Trophoblast cell (in vitro differentiated cells and primary cell): ENCODE measurements at places on chromosomes 3 and 15.

GRCh38 chr15:43441316-43441715 lies 51.6 kb downstream of the TP53BP1 start:
- DNase-seq: no peak

GRCh38 chr15:91529534-91529933 lies 324.0 kb upstream of the SLCO3A1 start:
- DNase-seq: no peak

- peak; percentile 38 for DNase-seq
Measured at GRCh38 chr15:57667171-57667849, 39.2 kb upstream of the POLR2M start.

DNA sequence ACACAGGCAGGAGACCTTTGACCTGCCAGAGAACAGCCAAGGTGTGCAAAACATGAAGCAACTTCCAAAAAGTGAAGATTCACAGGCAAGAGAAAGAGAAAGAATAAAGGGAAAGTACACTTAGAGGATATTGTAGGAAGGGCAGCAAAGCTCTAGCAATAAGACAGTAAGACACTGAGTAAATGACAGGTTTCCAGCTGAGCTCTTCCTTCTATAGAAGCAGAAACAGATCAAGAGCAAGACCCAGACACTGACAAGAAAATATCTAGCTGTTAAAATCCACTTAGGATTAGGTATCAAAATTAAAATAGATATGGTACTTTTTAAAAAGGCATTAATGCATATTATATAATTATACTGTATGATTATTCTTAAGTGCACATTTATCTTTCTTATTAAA lies 333.4 kb downstream of the RAP2B start:
- DNase-seq: no peak

DNA sequence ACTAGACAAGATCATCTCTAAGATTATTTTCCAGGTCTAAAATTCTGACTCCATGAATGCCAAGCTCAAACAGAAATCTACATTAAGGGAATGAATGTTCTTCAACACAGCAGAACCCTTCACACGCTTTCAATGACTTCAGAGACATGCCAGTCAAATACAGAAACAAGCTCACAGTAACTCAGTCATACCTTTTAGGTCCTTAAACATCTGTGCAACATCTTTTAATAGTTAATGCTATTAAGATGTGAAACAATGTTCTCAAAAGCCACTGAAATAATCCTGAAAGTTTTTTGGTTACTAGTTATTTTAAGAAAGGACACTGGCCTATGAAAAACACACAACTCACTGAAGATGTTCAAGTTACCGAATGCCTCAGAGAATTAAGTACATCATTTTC lies 2.5 kb downstream of the DLG1 start:
- DNase-seq: no peak
